GM12891 (cell line): ENCODE measurements at places on chromosomes 5 and 9.

DNA sequence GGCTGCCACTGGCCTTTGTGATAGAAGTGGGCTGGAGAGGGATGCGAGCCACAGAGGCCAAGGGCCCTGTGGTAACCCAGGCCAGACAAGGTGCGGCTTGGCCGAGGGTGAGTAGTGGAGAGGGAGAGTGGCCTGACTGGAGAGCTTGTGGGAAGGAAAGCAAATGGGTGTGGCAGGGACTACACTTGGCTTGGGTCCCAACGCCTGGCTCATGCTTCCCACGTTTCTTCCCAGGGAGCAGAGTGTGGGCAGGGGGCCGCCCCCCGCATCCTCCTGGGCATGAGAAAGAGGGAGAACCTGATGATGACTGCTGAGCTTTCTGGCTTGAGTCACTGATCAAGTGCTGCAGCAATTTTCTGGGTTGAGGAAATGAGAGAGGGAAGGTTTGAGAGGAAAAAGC lies 95.7 kb downstream of the ANKH start:
- DNase-seq: no peak

GRCh38 chr5:44875661-44876605 lies 67.2 kb downstream of the MRPS30 start:
- peak; percentile 33 for DNase-seq

GRCh38 chr5:54004697-54005096 lies 305.7 kb downstream of the ARL15 start:
- DNase-seq: no peak

DNA sequence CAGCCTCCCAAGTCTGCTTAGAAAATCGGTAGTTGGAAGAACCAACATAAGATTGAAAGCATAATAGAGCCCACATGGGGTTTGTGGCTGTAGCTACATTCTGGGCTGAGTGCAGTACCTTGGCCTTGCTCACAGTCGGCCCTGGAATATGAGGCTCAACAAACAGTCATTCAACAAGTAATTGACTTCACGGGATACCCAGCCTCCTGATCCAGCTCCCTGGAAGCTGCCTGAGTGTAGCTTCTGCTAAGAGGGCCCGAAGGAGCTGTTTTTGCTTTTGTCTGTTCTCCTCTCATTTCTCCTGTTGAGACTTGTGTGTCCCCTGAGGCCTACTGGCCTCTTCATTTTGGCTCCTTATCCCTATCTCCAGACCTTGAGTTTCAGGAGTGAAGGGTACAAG lies 170.7 kb downstream of the HSPA4 start:
- DNase-seq: no peak

GRCh38 chr9:90451804-90452203 lies 190.8 kb downstream of the DIRAS2 start:
- DNase-seq: no peak

DNA sequence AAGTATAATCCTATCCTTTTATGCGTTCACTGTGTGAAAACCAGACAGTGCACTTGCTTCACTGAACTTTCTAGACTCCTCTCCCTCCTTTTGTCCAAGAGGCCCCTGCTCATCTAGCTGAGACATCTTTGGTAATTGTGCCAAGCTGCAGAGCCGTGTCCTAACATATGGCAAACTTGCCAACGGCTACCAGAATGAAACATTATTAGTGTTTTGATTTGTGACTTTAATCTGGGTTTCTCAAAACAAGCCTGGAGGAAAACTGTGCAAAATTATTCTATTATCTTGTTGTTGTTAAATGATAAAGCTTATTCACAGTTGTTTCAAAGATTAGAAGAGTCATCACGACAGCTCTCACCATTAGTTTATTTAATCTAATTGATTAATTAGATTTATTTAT lies 79.0 kb upstream of the RETREG1 start:
- no peak for DNase-seq

DNA sequence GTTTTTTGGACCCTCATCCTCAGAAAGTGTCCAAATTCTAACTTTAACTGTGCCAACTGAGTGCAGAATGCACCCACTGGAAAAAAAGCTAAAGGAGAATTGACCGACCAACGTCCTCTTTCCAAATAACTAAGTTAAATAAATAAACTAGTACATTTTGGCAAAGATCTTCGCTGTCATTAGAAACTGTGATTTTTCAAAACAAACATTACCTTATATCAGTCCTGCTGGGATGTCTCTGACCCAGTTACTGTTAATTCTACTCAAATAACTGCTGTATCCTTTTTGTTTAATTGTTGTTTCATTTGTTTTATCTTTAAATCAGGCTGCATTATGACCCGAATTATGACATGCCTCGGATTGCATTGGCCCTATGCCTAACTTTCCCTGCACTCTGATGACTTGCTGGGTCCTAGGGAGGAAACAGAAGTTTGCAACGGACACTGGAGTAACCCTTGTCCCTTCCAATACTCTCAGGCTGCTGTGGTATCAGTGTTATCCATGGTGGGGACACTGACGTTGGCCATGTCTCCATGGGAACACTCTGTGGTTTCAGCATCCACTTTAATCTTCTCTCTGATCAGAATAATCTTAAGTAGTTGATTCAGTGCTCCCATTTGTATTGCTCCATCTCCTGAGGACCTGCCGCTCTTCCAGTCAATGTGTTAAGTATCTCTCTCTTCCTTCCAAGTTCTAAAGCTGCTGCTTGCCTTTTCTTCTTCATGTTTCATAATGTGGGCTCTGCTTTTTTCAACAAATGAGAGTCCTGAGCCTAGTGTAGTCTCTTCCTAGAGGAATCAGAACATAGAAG lies 11.1 kb upstream of the IFNA5 start:
- DNase-seq: no peak

DNA sequence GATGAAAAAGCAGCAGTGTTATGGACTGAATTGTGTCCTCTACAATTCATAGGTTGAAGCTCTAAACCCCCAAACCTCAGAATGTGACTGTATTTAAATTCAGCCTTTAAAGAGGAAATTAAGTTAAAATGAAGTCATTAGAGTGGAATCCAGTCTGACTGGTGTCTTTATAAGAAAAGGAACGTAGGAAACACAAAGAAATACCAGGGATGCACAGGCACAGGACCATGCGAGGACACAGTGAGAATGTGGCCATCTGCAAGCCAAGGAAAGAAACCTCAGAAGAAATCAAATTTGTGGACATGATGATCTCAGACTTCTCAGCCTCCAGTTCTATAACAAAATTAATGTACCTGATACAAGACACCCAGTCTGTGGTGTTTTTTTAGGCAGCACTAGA lies 971.2 kb upstream of the CDH9 start:
- DNase-seq: no peak

DNA sequence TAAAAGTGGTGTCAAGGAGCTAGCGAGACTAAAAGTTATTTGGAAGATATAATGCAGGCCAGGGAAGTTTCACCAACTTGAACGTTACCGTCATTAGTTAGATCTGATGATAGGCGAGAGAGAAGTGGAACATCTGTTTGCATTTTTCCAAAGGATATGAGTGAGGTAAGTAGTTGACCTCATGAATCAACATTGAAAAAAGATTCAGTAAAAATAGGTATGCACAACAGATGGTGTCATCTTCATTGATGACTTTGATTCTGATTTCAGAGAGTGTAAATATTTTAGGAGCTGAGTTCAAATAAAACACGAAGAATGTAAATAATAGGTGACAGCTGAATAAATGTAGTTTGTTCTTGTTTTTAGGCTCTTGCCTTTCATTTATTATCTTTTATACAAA lies 998.9 kb upstream of the CDH6 start:
- DNase-seq: no peak

DNA sequence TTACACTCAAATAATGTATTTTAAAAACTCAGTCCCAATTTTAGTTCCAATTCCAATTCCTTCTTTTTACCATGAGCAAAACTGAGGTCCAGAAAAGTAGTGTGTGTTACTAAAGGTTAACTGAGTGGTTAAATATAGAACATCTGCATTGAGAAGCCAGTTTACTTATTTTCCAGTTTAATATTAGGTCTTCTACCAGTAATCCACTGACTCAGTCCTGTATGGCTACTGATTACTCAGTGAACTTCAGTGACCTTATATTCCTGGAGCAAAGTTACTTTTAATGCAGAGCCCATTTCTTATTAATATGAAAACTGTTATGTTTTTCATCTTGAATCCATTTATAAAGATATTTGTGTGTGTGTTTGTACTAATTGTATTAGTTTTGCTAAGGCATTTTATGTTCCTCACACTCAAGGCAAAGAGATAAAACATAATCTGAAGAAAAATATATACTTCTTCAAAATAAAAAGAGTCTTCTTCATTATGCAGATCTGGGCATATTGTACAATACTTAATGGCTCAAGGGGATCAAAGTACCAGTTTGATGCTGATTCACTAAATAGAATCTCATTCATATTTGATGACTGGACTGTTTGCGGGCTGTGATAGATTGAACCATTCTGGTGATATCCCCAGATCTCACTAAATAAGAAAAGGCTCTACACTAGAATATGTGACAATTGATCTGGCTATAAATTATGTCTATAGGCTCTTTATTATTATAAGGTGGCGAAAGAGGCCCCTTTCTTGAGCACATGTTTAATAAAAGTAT lies 60.8 kb downstream of the DMXL1 start:
- DNase-seq: no peak

DNA sequence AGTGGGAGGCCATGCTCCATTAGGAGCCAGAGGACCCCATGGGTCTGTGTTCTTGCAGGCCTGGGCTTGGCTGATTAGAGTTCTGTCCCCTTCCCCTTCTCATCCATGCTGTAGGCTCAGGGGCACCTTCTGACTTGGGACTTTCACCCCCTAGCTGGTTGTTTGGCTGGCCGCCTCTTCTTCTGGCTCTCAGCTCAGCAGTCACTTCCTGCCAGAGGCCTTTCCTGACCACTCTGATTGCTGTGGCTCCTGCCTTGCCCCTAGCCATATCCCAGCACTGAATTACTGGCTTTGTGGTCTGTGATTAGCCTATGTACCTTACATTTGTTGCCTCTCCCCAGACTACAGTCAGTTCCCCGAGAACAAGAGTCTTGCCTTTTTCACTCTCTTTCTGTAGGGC lies 14.6 kb downstream of the ENTREP1 start:
- DNase-seq: no peak

DNA sequence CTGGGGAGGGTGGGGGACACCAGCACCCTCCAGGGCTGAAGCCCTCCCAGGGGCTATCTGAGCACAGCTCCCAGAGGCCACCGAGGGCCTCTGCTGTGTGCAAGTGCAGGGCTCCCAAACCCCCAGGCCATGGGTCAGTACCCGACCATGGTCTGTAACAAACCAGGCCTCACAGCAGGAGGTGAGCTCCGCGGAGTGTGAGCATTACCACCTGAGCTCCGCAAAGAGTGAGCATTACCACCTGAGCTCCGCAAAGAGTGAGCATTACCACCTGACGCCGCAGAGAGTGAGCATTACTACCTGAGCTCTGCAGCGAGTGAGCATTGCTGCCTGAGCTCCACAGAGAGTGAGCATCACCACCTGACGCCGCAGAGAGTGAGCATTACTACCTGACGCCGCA lies 152.9 kb upstream of the IRX2 start:
- no peak for DNase-seq

GRCh38 chr5:136730426-136730825 lies 365.1 kb upstream of the TRPC7 start:
- DNase-seq: no peak

DNA sequence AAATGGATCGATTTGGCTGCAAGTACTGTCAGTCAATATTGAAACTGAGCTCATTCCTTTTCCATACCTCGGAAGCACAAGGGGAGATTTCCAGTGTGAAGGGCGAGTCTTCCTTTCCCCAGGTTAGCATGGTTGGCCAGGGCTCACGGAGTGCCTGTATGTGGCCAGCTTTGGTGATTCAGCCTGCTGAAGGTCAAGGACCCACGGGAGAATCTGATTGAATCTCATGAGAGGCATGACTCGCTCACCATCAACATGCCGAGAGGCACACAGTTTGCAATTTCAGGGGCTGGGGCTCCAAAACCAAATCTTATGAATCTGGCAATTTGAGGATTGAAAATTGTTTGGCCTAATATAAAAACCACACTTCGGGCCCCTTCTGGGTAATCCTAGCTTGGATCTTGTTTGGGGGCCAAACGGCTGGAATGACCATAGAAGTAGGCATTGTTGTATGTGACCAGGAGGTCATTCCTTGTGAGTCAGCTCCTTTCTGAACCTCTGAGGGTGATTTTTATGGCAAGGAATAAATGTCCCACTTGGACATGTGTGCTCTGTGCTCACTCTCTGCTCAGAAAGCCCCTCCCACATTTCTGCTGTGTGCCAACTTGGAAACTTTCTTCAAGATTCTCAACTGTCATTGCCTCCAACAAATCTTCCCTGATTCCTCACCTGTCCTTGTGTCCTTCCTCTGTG lies 69.8 kb downstream of the DOCK2 start:
- no peak for DNase-seq

DNA sequence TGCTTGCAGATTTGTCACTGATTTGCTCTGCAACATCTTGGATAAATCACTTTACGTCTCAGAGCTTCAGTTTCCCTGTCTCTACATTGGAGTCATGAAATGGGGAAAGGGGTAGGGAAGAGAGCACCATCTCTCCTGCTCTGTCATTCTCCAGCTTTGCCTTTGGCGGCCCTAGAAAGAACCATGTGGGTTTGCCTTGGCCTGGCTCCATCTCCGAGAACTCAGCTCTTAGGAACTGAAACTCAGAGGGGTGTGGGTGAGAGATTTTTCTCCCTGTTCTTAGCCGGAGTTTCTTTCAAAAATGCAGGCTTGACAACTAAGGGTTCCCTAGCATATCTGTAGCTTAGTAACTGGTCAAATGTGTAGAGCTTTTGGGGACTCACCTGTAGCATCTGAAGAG lies 123.5 kb downstream of the SMARCA2 start:
- no peak for DNase-seq

DNA sequence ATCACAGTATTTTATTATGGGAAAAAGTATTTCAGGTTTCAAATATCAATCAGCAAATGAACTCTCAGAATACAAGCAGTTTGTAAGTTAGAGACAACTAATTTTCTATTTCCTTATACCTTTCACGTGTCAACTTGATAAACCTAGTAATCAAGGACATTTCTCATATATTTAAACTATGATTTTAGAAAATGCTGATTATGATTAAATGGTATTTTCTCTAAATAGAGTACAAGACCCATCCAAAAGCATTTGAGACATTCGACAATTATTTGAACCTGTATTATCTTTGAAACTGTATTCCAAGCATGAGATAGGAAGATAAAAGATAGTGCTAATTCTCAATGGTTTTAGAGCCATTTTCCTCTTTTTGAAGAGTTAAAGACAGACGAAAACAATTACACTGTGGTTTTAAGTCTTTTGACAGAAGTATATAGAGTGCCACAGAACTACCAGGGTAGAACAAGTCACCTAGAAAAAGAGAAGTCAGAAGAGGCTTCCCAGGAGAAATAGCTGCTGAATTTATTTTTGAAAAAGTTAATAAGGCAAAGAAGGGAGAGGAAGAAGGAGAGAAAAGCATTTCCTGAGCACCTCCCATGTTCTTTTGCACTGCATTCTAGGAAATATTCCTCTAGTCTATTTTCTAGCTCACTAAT lies 5.6 kb downstream of the MEIKIN start:
- no peak for DNase-seq
